ENCODE measurements at places on chromosomes 16 and 17. TPM values are rescaled to one million over a fixed set of nuclear protein-coding genes. Genes with fewer than 3 reads are reported as not detected.

DNA sequence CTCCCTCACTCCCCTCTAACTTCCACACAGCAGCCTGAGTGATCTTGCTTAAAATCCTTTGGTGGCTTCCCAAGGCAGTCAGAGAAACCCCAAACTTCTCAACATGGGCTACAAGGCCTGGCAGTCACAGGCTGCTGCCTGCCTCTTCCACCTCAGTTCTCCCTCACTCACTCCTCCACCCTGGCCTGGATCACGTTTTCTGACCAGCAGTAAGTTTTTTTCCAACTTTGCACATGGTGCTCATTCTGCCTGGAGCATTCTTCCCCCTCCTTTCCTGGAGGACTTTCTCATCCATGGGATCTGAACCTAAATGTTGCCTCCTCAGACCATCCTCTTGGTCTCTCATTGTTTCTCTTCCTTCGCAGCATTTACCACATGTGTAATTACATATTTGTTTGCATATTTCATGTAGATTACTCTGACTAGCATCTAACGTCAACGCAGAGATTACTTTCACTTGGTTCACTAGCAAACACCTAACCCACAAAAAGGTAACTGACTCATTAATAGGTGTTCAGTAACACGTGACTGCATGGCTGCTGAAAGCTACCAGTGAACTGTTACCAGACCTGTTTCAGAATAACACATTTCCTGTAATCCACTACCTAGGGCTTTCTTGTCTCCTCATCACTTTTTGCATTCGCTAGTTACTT lies 17.1 kb downstream of the GNA13 start:
- DNase-seq: no peak

- DNase-seq: no peak
Observed at GRCh38 chr17:62178579-62178978, 113.5 kb upstream of the MED13 start.

DNA sequence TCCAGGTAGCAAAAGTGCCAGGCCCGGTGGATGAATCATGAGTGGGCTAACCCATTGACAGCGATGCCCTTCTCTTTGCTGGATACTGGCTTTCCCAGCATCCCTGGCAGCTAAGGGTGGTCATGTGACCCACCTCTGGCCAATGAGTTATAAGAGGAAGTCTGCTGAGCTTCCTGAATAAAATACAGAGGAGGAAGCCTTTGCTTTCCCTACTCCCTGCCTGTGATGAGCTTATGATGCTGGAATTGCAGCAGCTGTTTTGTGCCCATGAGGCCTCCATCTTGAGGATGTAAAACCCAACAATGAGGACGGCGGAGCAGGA lies 15.0 kb upstream of the ATP2A3 start:
- DNase-seq: no peak

DNA sequence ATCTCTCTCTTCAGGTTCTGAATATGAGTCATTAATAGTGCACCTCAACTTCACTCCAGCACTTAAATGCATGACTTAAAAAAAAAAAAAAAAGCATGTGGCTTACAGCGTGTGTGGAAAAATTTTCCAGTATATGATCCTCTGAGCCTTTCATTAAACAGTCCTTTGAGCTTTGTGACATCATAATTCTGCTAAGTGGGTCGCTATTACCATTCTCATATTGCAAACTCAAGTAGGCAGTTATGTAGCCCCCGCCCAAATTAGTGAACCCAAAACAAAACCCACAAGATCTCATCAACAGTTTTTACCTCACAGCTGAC lies 672 bp downstream of the CMTR2 start:
- DNase-seq: no peak

GRCh38 chr16:3047387-3047720 lies 993 bp downstream of the MMP25 start:
- no peak for DNase-seq

DNA sequence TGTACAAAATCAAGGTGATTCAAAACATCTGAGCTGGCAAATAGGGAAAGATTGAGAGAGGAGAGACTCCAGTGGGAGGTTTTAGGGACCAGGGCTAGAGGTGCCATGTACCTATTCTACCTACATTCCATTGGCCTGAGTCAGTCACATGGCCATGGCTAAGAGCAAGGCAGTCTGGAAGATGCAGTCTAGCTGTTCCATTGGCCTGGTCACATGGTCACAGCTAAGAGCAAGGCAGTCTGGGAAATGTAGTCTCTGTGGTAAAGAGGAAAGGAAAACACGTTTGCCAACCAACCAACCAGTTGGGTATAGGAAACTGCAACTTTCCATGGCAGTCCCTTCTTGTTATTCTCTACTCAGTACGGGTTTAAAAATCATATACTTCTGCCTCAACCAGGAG lies 369.1 kb downstream of the XYLT1 start:
- no peak for DNase-seq

DNA sequence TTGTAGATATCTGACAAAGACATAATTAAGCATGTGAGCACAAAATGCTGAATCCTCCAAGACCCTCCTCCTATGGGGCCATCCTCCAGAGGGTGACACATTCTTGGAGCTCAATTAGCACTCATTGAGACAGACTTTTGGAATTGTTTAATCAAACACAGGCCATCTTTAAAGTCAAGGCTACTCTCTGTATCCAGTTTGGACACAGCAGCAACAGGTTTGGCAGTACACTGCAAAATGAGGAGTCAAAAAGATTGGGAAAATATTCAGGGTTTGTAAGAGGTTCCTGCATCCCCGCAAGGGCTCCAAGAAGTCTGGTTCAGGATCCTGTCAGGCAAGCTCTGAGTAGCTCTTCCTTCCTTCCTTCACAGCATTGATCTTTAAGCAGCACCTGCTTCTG lies 1.3 kb downstream of the ITFG1 start:
- no peak for DNase-seq

DNA sequence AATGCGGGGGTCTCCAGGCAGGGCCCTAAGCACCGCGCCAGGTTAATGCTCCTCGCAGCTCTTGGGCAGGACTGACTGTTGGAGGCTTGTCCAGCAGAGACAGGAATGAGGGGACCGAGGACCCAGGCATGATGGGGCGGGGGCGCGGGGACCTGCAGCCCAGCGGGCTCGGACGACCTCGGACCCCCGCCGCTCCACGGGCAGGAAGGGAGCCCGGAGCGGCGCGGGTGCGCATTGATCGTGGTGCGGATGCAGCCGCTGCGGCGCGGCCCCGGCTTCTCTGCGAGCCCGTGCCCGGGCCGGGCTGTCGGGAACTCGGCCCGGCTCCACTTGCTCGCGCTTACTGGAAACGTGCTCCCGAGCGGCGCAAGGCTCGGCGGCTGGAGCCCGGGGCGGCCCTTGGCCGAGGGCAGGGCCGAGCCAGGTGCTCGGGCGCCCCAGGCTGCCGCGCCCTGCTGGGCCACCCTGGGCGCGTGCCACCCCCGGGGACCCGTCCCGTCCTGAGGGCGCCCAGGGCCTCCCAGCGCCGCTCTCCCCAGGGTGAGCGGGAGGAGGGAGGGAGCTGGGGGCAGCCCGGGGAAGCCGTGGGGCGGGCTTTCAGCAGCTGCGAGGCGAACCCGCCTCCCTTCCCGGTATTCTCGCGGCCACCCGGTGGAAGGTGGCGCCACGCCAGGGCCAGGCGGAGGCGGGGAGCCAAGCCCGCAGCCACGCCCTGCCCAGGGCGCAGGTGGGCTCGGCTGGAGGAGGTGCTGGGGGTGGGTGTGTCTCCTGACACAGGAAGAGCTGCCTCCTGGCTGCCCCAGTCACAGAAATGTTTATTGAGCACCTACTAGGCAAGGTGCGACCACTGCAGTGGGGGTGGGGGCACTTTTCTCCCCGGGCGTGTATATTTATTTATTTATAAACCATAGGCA lies 45.9 kb downstream of the SOCS3 start:
- DNase-seq: peak; percentile 72

- DNase-seq: no peak
Observed at GRCh38 chr17:7992516-7992915, 9.9 kb upstream of the GUCY2D start.

DNA sequence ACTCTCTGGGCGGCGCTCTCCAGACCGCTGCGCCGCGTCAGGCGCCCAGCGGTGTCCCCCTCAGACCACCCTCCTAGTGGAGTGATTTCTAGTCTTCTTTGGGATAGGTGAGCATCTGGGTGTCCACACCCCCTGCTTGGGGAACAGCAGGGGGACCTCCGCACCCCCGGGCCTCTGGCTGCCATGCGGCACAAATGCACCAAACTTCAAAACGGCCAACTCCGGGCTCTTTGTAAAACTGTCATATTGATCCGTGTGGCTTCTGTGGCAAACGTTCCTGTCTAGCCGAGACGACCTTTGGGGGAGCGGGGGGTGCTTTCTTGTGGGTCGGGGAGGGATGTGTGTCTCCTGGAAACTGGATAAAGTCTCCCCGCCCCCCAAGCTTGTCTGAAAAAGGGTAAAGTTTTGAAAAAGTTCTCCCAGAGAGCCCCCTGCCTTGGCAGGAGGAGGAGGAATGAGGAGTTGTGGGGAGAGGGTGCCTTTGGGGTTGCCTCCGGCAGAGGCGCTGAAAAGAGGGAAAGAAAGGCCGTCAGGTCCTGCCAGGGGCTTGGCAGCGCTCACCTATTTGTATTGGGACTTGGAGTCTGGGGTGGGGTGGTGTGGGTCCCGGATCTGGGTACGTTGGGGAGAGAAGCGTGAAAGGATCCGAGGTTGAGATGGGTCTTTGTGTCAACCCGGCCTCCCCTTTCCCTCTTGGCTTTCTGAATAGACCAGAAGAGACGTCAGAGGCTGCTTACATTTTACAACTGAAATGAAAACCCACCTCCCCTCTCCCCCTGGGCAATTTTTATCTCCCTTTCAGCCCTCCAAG lies 2.2 kb upstream of the CHD3 start:
- peak; percentile 60 for DNase-seq

DNA sequence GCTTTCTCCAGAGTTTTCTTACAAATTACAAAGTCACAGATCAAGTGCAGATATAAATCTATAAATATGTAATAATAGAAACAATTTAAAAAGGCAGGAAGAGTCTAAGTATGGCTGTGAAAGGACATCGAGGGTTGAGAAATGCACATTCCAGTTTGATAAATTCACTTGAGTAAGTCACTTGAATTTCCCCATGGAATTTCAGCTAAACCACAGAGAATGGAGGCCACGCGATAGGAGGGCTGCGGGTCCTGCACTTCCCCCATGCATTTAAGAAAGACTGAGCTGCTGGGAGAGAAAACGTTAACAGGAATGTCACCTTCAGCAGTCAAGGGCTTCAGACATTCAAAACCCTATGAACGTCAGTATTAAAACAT lies 6.1 kb upstream of the MXRA7 start:
- DNase-seq: no peak

- no peak for DNase-seq
Observed at GRCh38 chr16:31081428-31082351, 7.1 kb downstream of the PRSS53 start.

DNA sequence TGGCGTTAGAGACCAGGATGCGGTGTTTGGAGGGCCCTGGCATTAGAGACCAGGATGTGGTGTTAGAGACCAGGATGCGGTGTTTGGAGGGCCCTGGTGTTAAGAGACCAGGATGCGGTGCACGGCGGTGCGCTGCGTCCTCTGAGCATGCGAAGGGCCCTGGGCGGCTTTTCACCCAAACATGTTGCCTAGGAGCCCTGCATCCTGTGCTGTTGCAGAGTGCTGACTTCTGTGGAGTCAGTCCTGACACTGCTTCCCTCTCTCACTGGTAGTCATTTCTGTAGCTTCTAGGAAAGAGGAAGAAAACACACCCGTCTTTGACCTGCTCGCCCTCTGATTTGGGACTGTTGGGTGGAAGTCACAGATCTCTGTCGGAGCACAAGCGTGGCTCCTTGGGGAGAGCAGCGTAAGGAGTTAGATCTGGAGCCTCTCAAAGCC lies 141.2 kb downstream of the LAT start:
- DNase-seq: no peak

- no peak for DNase-seq
Observed at GRCh38 chr17:55299162-55299838, 34.5 kb downstream of the HLF start.

The CD300LD gene
- not detected for total RNA-seq

The GLTPD2 gene
- total RNA-seq: not detected

The NPIPA2 gene
- total RNA-seq: 0.96 TPM

The SPAG5 gene
- 18.8 TPM for total RNA-seq

The CDH8 gene
- 4.3 TPM for total RNA-seq

The SEZ6L2 gene
- 12.5 TPM for total RNA-seq

The PLA2G10 gene
- not detected for total RNA-seq

The CDT1 gene
- total RNA-seq: 1.9 TPM
